Central memory CD8-positive, alpha-beta T cell (primary cell): ENCODE measurements at places on chromosomes 12 and 14.

- DNase-seq: no peak
Measured at GRCh38 chr14:58299401-58300330, 1.3 kb downstream of the ARID4A start.

GRCh38 chr12:15547691-15548090 lies 225.4 kb downstream of the PTPRO start:
- DNase-seq: no peak

DNA sequence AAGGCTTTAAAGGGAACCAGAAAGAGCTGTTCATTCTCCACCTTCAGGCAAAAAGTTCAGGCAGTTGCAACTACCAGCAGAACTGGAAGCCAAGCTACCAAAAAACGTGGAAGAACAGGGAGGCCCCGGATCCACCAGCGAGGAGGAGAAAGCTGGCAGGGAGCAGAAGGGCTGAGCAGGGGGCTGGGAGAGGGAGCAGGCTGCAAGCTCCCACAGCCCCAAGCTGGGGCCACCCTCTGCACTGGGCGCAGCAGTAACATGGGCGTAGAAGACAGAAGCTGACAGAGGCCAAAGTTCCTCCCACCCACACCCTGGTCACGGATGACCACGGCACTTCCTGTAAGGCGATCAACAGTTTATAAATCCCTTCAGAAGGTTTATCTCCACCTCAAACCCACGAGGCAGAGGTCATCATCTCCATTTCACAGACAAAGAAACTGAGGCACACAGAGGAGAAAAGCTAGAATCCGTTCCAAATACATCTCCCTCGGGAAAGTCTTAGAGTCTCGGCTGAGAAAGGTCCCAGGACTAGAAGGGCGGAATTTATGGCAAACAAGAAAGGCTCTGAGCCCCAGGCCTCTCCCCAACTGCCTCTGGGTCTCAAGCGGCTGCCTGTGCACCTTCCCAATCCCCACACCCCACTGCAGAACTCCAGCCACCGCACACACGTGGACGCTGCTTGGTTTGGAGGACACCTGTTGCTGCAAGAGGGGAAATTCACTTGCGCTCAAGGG lies 1.8 kb downstream of the CCDC85C start:
- DNase-seq: no peak

- no peak for DNase-seq
Measured at GRCh38 chr12:117816-118345, 51.3 kb downstream of the IQSEC3 start.

DNA sequence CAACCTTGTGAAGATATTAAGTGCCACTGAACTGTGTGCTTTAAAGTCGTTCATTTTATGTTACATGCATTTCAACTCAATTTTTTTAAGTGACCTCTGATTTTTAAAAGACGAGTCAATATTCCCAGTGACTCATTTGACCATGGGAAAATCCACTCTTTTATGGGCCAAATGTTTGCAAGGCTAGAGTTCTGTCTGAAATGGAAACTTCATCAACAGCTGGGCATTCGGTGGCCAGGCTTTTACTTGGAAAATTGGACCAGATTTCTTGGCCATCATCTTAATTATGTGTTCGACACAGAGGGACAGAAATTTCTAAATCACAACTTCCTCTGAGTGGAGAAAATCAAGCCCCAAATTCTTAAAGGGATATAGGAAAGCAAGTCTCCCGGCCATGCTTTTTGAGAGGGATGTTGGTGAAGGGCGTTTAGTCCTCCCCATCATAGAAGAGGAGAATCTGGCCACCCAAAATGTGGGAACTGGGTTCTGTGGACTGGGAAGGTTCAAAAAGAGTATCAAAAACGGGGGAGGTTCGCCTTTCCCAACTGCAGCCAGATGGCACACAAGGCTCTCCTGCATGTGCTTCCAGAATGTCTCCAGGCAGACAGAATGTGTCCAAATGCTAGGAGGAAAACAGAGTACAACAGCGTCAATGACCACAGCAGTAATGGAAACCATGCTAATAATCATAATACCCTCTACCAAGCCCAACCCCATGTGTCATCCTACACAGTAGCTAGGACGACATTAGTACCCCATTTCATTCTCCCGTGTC lies 40.9 kb upstream of the FZD10 start:
- DNase-seq: no peak

- DNase-seq: no peak
Measured at GRCh38 chr14:91169951-91170350, 56.1 kb downstream of the DGLUCY start.

DNA sequence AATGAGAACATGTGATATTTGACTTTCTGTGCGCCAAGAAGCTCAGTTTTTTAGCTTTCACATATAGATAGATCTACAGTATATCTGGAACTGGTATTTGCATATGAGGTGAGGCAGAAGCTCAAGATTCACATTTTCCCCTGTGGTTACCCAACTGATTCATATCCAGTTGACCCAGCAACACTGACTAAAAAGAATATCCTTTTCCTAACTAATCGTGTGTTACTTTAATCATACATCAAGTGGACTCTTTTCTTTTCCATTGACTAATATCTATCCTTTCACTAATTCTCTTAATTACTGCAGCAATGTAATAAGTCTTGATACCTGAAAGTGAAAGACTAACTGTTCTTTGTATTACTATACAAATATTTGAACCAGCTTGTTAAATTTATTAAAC lies 236.1 kb downstream of the AEBP2 start:
- no peak for DNase-seq

GRCh38 chr14:29671034-29671433 lies 256.6 kb downstream of the PRKD1 start:
- DNase-seq: no peak

DNA sequence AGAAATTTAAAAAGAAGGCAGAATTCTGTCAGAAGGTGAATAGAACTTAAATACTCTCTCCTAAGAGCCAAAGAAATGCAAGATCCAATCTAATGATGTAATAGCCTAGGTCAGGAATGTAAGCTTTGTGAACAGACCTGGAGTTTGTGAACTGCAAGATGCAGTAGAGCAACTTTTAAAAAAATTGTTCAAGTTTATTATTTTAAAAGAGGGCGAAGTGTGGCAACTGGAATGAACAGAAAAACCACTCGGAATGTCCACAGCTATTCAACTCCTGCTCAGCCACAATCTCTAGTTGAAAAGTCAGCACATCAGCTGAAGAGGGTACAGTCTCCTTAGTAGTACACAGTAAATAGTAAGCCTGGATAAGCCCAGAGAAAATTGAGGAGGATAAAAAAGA lies 228.8 kb downstream of the PPFIA2 start:
- DNase-seq: no peak

- DNase-seq: no peak
Measured at GRCh38 chr12:82040987-82041743, 282.0 kb upstream of the PPFIA2 start.

GRCh38 chr12:6770600-6770999 lies 1.7 kb upstream of the LAG3 start:
- DNase-seq: no peak

DNA sequence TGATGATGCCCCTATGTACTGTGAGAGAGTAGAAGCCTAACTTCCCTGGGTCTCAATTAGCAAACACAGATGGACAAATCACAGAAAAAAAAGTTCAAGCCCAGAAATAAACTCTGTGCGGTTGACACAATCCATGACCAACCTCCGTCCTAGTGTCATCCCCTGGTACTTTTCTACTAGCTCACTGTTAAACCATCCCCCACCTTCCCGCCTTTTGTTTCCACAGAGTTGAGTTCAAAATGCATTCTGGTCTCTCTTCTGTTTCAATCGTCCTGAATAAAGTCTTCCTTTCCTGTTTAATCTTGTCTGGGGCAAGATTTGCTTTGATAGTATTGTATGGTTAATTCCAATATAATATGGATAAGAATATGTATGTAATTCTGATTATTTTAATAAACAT lies 199.9 kb downstream of the SLC6A15 start:
- DNase-seq: no peak

DNA sequence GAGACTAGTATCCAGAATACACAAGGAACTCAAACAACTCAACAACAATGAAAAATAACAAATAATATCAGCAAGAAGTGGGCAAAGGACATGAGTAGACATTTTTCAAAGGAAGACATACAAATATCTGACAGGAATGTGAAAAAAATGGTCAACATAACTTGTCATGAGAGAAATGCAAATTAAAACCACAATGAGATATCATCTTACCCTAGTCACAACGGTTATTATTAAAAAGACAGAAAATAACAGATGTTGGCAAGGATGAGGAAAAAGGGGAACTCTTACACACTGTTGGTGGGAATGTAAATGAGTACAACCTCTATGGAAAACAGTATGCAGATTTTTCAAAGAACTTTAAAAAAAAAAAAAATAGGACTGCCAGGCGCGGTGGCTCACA lies 20.4 kb downstream of the VWF start:
- DNase-seq: no peak

GRCh38 chr12:15899282-15899870 lies 11.8 kb upstream of the DERA start:
- DNase-seq: no peak

GRCh38 chr14:31881531-31882310 lies 195.4 kb upstream of the ARHGAP5 start:
- DNase-seq: no peak

DNA sequence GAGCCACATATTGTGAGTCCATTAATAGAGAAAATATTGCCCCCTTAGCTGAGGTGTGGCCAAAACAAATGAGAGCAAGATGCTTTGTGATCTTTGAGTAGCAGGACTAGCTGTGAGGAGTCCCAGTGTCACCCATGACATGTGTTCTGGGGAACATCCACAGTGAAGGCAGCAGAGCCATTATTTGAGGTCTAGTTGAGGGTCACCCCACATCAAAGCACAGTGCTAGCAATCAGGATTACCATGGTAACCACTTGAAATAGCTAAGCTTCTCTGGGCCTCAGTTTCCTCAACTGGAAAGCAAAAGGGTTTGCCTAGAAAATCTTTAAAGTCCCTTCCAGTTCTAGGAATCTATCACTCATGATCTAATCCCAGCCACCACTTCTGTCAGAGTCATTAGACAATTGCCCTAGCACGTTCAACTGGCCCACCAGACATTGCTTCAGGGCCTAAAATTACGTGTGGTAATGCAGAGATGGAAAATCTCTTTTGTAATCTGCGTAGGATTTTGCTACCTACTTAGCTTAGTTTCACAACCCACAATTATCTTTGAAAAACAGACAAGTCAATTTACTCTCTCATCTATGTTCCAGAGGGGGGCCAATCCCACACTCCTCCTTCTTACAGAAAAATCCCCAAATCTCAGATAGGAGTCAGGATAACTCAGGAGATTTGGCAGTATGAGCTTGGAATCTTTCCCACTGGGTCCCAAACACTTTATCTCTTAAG lies 251.2 kb upstream of the EGLN3 start:
- no peak for DNase-seq

GRCh38 chr12:75650595-75651341 lies 139.4 kb upstream of the KRR1 start:
- DNase-seq: no peak

GRCh38 chr12:108996320-108996719 lies 24.5 kb downstream of the SVOP start:
- no peak for DNase-seq

DNA sequence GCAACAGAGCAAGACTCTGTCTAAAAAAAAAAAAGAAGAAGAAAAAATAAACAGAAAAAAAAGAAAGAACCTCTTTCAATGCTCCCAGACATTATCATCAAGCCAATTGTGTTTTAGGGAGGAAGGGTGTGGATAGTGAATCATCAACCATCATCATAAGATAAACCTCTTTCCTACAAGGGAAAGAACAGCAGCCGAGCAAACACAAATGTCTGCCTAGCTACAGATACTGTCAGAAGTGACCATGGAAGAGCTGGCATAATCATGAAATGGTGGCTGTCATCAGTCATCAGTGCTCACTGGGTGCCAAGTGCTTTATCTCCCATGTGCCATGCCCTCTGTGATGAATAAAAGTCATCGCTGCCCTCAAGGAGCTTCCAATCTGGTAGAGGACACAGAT lies 46.6 kb downstream of the SLC17A8 start:
- no peak for DNase-seq

DNA sequence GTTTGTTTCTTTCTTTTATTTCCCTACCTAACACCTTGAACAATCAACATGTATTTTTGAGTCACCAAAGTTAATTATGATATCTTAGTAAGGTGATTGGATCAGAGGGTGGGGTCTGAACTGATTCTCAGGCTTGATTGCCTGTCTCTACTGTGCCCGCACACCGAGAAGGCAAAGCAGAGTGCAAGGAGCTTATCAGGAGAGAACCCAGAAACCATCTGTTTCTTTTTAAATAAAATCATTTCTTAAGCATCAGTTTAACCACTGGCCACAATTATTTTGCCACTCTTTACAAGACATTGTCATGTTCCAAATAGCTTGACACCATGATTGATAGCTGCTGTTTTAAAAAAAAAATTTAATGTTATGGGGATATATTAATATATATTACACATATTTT lies 3.1 kb downstream of the GARIN2 start:
- DNase-seq: no peak

DNA sequence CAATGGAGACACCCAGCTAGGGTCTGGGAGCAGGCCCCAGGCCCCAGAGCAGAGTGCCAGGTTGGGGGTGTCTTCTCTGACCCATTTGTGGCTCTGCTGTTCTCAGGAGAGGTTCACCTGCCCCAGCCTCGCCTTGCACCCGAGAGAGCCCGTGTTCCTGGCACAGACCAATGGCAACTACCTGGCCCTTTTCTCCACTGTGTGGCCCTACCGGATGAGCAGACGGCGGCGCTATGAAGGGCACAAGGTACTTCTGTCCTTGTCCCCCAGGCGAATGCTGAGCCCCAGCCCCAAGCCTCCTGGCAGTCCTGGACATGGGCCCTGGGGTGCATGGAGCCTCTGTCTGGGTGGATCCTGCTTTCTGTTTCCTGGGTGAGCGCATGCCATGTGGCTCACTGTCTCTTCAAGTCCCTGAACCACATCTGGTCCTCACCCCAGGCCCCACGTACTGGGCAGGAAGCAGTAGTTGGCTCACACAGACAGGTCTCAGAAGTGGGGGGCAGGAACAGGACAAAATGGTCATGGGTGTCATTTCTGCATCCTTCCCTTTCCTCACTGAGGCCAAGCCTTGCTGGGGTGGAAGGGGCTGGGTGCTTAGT lies 58.2 kb downstream of the BEGAIN start:
- peak; percentile 12 for DNase-seq

DNA sequence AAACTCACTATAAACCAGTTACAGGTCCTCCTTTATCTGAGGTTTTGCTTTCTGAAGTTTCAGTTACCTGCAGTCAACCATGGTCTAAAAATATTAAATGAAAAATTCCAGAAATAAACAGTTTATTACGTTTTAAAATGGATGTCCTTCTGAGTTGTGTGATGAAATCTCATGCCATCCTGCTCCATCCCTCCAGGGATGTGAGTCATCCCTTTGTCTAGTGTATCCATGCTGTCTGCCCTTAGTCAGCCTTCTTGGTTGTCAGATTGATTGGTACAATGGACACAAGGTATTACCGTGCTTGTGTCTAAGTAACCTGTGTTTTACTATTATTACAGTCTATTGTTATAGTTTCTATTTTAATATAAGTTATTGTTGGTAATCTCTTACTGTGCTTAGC lies 328.3 kb downstream of the APAF1 start:
- DNase-seq: no peak

DNA sequence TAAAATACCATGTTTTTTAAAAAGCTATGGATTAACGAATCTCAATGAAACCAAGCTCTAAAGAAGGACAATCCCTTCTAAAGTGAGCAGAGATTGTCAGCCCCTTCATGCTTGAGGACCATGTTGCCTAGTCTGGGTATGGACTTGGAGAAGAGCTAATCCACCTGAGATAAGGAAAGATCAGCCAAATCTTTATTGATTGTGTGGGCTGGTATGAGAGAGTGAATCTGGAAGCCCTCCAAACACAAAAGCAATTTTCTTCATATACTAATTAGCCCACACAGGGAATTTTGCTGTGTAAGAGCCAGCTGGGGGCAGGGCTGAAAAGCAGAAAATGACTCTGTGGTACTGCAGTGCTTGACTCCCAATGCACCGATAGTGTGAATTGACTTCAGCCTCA lies 47.4 kb upstream of the DICER1 start:
- no peak for DNase-seq
